GM18507 (cell line): ENCODE measurements at places on chromosomes 2 and 18.

- no peak for DNase-seq
Observed at GRCh38 chr2:11286749-11287148, 57.7 kb downstream of the ROCK2 start.

DNA sequence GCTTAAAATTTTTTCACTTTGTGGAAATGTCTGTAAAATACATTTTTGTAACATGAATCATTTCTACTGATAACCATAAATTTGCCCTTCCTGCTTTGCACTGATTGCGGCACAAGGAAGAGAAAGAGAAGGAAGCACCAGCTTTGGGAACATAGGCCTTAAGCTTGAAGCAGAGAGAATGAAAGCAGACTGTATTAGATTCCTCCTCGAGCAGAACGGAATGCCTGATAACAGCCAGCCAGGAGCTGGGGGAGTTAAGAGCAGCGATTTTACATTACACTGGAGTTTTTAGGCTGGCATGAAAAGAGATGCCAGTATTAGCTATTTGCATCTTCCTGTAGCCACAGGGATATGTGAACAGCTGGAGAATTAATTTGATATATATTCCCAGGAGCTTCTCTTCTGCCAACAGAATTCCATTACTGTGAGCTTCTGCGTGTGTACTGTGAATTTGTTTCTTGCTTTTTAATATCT is 33.5 kb downstream of the CRIM1 start:
- no peak for DNase-seq

DNA sequence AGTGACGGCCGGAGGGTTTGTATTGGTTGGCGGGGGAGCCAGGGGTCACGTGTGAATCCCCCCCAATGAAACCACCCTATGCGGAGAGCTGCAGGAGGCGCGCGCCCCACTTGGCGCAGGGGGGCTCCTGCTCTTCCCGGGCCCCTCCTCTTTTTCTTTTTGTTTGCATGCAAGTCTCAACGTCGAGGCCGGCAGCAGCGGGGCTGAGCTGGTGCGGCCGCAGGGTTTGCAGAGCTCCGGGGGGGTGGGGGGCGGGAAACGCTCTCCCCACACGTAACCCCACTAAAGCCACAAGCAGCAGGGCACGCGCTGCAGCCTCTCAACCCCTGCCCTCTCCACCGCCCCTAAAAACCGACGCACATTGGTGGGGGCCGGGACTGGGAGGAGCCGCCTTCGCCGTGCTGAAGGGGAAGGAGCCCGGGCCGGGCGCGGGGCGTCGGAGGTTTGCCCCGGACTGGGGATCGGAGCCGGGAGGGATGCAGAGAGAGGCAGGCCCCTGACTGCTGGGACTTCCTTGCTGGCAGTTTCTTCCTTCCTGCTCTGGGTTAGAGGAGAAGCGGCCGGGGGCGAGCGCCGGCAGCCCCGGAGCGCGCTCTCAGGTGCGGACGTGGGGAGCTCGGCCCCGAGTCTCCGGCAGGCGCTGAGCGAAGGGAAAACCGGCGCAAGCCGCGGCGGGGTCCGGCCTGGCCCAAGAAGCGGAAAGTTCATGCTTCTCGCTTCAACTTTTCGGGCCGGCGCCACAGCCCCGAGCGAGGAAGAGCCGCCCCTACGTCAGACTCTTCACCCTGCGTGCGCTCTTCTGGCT is 864 bp downstream of the LBH start:
- no peak for DNase-seq

DNA sequence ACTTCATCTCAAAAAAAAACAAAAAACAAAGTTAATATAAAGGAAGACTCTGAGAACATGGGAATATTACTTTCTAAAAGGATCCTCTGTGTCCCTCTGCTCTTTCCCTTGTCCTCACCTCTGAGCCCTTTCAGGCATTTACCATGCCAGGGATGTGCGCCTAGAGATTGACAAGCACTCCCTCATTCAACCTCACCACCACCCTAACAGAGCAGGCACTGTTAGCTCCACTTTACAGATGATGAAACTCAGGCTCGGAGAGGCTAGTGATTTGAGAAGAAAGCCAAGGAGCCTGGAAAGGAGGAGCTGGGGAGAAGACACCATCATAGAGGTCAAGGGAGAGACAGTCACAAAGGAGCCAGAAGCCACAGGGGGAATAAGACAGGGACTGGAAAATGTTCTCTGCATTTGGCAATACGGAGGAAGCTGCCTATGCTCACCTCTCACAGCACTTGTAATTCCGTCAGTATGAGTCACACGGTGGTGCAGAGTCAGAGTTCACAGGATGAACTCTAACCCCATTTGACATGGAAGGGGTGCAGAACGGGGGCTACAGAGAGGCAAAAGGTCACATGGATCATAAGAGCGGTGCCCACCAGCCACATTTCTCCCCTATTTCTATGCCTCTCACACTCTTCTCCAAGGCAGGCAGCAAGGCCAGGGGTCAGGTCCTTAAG is 101.8 kb upstream of the NFU1 start:
- no peak for DNase-seq

DNA sequence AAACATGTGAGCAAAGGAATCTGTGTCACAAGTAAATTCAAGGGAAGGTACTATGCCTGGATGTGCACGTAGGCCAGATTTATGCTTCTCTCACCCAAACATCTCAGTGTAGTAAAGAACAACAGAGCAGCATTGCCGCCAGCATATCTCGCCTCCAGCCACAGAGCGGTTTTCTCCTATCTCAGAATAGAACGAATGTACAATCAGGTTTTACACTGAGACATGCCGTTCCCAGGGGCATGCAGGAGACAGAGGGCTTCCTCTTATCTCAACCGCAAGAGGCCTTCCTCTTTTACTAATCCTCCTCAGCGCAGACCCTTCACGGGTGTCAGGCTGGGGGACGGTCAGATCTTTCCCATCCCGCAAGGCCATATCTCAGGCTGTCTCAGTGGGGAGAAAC is 175.3 kb downstream of the RPIA start:
- DNase-seq = no peak

DNA sequence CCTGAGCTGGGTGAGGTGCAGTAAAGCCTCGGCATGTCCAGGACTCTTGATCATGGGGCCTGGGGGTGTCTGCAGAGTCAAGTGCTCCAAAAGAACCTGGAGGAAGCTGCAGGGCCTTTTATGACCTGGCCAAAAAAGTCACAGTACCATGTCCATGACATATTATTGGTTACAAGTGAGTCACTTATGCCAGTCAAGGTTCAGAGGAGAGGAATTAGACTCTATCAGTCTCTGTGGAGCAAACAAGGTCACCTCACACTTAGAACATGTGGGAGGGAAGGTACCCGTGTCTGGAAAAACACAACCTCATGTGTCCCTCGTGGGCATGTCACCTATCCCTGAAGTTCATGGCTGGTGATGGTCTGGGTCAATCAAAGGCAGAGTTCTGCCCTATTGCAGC is 465.7 kb downstream of the FBXO15 start:
- DNase-seq = no peak

GRCh38 chr2:62408241-62408677 is 97.7 kb downstream of the TMEM17 start:
- DNase-seq = no peak

- no peak for DNase-seq
Observed at GRCh38 chr2:20643826-20644225, 7.1 kb downstream of the HS1BP3 start.

GRCh38 chr2:172734711-172735581 is 699 bp upstream of the RAPGEF4 start:
- DNase-seq = no peak

- DNase-seq = no peak
Observed at GRCh38 chr2:5394223-5394622, 298.0 kb upstream of the SOX11 start.

DNA sequence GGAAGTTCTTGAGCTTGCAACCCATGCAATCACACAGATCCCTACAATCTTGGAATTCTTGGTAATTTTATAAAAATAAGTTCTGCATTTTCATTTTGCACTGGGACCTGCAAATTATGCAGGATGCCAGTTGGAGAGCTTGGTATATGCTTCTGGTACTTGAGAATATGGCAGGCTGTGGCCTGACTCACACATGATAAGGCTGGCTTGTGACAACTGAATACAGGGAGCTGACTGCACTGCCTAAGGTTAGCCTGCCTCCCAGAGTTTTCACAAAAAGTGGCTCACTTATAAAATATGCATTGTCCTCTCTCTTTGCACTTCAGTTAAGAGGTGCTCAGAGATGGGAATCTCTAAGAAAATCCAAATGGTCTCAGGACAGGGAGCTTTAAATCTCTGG is 265.5 kb upstream of the KCNJ3 start:
- DNase-seq = no peak

- DNase-seq = no peak
Observed at GRCh38 chr2:165837122-165837521, 43.1 kb upstream of the GALNT3 start.

- peak; percentile 15 for DNase-seq
Observed at GRCh38 chr2:207662203-207662602, 37.0 kb upstream of the METTL21A start.

DNA sequence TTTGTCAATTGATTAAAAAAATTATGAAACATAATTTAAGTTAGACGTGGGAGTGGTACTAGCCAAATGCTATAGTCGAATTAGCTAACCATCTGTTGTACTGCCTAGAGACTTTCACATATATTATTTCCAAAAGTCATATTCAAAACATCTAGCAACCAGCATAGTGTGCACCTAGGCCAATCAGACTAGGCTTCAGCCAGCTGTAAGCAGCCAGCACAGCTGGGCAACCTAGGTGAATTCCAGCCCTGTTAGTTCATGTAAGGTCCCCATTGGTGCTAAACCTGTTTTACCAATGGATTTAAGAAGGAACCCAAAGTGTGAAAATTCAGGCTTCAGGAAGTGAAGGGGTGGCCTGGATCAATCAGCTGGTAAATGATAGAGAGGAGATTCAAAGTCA is 144.3 kb downstream of the BCL2 start:
- no peak for DNase-seq

DNA sequence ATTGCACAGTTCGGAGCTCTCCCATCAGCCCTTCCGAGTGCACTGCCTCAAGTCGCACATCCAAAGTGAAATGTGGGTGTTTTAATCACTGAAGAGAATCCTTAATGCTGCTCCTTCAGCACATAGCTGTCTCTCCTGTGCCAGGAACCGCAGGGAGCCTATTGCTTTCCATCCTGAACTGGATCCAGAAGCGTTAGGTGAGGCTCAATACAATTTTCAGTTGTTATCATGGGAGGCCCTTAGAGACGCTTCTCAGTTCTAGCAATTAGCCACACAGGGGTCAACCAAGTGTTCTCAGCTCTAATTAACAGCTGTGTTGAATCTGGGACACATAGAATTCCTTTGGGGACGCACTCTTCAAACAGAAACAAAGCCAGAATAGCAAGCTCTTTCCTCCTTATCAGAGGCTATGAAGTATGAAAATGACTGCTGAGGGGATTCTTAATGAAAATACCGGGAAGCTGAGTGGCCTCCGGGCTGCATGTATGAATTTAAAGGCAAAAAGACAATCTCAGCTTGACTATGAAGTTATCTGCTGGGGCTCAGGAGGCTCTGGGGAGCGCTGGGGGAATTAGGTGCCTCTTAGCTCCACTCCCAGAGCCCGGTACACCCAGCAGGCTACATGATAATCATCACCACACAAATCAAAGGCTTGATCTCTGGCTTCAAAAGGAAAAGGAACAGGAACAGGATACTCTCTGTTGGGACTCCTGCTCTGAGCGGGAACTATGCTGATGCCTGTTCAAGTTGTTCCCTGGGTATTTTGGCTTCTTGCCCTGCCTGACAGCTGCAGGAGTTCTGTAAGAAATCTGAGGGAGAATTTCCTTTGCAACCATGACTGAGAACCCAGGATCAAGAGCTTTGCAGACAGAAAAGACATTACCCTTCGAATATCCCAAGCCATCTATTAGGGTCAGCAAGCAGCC is 55.4 kb upstream of the NCOA1 start:
- DNase-seq = no peak

DNA sequence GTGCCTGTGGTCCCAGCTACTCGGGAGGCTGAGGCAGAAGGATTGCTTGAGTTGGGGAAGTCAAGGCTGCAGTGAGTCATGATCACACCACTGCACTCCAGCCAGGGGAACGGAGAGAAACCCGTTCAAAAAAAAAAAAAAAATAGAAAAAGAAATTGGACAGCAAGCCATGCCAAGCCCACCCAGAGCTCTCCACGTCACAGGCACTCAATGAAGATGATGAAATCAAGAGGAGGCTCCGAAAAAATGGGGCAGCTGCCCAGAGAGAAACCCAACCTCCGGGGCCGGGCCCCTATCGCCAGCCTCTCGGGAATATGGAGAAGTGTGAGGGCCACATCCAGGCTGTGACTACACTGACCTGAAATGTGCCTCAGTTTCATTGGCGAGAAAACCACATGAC is 40.0 kb downstream of the BIN1 start:
- DNase-seq = no peak

GRCh38 chr2:120520929-120521912 is 175.3 kb downstream of the INHBB start:
- no peak for DNase-seq

DNA sequence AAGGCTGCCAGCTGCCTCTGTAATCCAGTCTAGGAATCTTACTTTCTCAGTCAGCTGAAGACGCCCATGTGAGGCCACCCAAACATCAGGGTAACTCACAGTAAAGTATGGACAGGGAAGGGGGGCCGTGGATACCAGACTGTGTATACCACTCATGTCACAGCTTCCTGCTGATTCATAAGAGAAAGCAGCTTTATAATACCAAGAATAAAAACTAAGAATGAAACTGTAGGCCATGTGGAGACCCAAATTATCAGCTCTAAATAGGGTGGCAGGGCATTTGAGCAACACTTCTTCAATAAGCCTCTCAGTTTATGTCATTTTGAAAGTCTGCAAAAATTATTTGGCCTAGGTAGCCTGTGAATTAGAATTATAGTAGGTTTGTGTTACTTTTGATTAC is 115.0 kb upstream of the CDCA7 start:
- DNase-seq = peak; percentile 57

DNA sequence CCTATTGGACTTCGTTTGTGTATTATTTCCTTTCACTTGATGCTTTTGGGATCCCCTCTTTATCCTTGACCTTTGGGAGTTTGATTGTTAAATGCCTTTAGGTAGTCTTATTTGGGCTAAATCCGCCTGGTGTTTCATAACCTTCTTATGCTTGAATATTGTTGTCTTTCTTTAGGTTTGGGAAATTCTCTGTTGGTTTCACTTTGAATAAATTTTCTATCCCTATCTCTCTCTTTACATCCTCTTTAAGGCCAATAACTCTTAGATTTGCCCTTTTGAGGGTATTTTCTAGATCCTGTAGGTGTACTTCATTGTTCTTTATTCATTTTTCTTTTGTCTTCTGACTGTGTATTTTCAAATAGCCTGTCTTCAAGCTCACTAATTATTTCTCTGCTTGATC is 354.7 kb downstream of the PARD3B start:
- DNase-seq = no peak

- DNase-seq = no peak
Observed at GRCh38 chr2:221397187-221397586, 174.9 kb downstream of the EPHA4 start.

GRCh38 chr2:234845602-234846590 is 105.9 kb upstream of the SH3BP4 start:
- no peak for DNase-seq

- DNase-seq = no peak
Observed at GRCh38 chr2:174343343-174343622, 8.5 kb downstream of the SP9 start.

GRCh38 chr18:10353791-10354190 is 100.6 kb upstream of the APCDD1 start:
- no peak for DNase-seq
